Frontal cortex (tissue), 4 donors: ENCODE measurements at places on chromosomes 6 and 20. TPM values are rescaled to one million over a fixed set of nuclear protein-coding genes. Genes with fewer than 3 reads are reported as not detected.

Gene ZNF318
- 9.8 TPM for total RNA-seq

Gene FAM217A
- total RNA-seq, result not detected

Gene CLVS2
- 34.2 TPM for total RNA-seq

- DNase-seq, result no peak
Measured at GRCh38 chr6:5058254-5058653, 26.9 kb upstream of the PPP1R3G start.

- no peak for DNase-seq
Measured at GRCh38 chr6:38118791-38119365, 299.4 kb downstream of the ZFAND3 start.

- no peak for DNase-seq
Measured at GRCh38 chr6:82904257-82904656, 161.4 kb downstream of the UBE3D start.

GRCh38 chr20:17651129-17651759 lies 30.8 kb downstream of the RRBP1 start:
- no peak for DNase-seq
